ENCODE measurements at places on chromosomes 5 and 9.

GRCh38 chr9:16386007-16386826, 484.3 kb downstream of the BNC2 start:
- no peak for DNase-seq

DNA sequence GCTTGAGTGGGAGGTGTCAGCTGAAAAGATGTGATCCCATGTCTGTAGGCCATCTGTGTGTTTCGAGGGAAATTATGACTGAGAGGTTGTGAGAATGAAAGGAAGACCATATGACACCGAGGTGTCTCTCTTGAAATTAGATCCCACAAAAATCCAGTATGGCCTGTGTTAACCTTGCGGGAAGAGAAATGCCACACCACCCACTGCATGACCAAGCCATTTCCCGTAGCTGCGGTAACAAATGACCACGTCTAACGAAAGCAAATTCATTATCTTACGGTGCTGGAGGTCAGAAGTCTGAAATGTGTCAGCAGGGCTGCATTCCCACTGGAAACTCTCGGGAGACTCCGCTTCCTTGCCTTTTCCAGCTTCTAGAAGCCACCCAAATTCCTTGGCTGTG, 11.6 kb downstream of the C9orf57 start:
- DNase-seq: no peak

DNA sequence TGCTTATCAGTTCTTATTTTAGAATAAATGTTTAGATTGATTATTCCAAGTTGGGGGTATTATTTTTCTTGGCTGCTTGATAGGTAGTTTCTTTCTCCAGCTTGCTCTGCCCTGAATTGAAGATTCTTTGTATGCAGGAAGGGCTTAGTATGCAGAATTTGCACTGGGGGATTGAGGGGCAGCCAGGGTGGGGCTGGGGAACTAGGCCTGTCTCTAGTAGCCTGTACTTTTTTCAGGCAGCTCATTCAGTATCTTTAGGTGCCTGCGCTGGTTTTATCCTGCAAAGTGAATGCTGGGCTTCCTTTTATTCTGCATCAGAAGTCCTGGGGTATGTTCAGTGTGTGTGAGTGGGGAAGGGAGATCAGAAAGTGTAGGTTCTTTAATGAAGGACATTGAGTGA, 228.3 kb upstream of the ELL2 start:
- no peak for DNase-seq

DNA sequence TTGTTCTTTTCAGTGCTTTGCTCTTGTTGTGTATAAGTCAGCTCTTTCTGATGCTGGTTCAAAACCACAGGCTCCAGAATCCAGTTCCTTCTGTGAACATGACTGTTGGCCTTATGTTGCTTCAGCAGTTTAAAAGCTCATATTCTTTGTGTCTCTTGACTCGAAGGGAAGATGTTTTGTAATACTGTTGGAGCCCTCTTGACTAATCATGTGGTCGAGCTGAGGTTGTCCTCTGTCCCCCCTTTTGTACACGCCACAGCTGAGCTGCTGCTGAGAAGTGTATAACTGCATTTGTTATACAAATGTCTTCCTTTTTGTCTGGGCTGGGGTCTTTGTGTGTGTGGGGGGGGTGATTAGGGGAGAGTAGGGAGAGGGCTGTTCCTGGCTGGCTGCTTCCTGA, 35.8 kb downstream of the SLC36A1 start:
- no peak for DNase-seq

DNA sequence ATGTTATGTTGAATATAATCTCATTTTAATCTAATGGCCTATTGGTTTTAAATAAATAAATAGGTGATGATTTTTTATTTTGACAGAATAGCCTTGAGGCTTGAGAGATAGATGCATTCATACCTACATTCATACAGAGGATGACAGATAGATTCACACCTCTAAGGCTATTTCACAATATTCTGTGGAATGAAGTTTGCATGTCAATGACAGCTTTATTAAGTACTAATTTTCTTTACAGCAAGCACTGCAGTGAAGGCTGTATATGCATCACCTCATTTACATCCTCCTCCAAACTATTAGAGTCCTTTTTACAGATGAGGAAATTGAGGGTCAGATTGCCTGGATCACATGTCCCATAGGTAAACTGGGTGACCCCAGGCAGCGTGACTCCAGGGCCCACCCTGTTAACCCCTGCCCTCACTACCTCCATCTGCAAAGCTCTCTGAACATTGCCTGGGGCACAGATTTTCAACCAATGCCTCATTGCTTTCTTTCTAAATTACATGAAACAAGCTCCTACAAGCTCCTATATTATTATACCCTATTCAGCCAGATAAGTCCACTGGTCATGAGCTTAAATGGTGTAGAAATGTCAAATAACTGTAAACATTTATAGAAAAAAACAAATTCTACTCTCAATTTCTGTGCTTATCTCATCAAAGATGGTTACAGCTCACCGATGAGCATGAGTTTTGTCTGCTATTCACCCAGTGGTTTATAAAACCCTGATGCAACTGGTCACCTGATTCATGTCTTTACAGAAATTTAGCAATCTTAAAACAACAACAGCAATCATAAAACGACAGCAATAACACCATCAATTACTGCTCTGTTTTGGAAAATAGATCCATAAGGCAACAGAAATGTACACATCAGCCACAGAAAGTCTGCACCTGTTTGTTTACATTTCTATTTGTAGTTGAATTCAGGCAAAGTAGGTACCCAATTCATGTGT, 338.0 kb downstream of the NSG2 start:
- no peak for DNase-seq

DNA sequence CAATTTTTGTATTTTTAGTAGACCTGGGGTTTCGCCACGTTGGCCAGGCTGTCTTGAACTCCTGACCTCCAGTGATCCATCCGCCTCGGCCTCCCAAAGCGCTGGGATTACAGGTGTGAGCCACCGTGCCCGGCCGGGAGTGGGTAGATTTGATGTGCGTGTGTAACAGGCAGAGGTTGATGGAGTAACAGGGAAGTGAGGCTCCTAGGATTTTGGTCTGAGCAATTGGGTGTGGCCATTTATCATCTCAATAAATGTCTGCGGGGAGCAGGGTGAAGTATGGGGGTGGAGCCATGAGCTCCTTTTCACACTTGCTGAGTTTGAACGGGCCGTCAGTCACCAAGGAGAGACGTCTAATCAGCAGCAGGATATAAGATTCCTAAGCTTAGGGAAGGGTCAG, 1.2 kb upstream of the REXO4 start:
- no peak for DNase-seq

DNA sequence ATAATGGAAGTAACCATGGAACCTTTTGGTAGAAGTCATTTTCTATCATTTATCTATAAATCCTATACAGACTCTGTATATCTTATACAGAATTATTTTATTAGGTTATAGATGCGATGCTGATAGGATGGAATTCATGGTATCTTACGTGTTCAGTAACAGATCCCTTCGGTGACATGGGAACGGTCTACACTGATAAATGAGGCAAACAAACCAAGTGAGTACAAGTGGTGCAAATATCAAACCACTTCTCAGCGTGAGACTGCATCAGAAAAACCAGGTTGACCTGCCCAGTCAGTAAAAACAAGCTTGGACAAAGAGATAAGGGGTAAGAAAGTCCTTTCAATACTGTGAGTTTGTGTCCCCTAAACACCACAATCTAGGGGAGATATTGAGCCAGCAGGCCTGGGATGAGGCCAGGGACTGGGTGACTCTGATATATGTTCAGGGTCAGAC, 215.5 kb downstream of the GAPVD1 start:
- DNase-seq: no peak

GRCh38 chr5:16976625-16977008, 40.5 kb upstream of the MYO10 start:
- no peak for DNase-seq

DNA sequence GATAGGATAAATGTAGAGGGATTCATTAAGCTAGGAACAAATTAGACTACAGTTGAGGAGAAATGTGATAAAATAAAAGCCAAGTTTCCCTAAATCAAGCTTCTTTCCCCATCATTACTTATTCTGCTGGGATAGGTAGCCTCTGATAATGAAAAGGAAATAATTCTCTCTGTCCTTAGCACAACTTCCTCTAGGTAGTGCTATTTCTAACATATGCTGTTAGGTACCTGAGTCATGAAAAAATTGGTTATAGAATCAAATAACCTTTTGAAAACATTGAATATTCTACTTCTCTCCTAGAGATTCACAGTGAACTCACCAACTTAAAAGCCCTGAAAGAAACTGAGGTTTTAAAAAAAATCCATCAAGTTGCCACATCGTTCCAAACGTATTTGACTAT, 1793.1 kb downstream of the EFNA5 start:
- no peak for DNase-seq

DNA sequence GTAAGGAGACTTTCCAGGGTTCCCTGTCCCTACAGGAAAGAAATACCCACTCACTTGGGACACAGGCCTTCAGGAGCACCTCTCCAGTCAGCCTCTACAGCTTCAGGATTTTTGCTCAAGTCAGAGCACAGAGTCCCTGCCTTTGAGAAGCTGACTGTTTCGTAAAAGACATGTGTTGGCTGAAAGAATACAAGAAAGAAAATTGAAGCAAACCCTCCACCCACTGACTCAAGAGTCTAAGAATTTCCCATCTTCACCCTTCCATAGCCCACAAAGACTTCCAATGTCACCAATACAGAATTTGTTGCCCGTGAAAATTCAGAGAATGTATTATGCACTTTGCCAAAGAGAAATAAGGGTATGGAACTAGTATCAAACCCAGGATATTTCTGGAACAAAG, 53.0 kb upstream of the ZNF622 start:
- DNase-seq: no peak

DNA sequence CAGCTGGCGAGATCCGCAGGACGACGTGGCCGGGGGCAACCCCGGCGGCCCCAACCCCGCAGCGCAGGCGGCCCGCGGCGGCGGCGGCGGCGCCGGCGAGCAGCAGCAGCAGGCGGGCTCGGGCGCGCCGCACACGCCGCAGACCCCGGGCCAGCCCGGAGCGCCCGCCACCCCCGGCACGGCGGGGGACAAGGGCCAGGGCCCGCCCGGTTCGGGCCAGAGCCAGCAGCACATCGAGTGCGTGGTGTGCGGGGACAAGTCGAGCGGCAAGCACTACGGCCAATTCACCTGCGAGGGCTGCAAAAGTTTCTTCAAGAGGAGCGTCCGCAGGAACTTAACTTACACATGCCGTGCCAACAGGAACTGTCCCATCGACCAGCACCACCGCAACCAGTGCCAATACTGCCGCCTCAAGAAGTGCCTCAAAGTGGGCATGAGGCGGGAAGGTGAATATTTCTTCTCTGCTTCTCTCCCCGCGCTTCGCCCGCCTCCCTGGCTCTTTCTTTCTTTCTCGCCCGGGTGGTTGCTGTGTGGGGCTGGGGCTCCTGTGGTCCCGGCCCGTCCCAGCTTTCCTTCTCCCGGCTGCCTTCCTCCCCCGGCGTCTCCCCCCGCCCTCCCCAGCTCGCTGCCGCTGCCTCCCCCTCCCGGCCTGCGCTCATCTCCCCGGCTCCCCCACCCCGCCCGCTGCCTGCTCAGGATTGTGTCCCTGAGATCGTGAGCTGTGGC, 2.2 kb downstream of the NR2F1 start:
- no peak for DNase-seq

GRCh38 chr5:126780165-126780827, 3.4 kb downstream of the LMNB1 start:
- peak; percentile 16 for DNase-seq

- DNase-seq: no peak
Observed at GRCh38 chr5:157748760-157749461, 5.4 kb downstream of the LSM11 start.

- no peak for DNase-seq
Observed at GRCh38 chr9:73720601-73721000, 568.9 kb downstream of the ANXA1 start.

DNA sequence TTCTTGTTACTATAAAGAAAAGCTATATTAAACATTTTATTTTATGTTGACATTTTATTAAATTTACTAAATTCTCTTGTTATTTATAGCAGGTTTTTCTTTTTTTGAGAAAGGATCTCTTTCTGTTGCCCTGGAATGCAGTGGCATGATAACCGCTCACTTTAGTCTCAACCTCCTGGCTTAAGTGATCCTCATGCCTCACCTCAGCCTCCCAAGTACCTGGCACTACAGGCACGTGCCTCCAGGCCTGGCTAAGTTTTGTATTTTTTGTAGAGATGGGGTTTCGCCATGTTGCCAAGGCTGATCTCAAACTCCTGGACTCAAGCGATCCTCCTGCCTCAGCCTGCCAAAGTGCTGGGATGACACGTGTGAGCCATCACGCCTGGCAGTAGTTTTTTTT, 280.2 kb upstream of the C9orf72 start:
- DNase-seq: no peak

GRCh38 chr5:123785162-123786071, 273.4 kb downstream of the CSNK1G3 start:
- DNase-seq: no peak

- DNase-seq: no peak
Observed at GRCh38 chr5:180166176-180166575, 42.8 kb downstream of the RASGEF1C start.

- no peak for DNase-seq
Observed at GRCh38 chr5:90843443-90843842, 284.8 kb downstream of the ADGRV1 start.

DNA sequence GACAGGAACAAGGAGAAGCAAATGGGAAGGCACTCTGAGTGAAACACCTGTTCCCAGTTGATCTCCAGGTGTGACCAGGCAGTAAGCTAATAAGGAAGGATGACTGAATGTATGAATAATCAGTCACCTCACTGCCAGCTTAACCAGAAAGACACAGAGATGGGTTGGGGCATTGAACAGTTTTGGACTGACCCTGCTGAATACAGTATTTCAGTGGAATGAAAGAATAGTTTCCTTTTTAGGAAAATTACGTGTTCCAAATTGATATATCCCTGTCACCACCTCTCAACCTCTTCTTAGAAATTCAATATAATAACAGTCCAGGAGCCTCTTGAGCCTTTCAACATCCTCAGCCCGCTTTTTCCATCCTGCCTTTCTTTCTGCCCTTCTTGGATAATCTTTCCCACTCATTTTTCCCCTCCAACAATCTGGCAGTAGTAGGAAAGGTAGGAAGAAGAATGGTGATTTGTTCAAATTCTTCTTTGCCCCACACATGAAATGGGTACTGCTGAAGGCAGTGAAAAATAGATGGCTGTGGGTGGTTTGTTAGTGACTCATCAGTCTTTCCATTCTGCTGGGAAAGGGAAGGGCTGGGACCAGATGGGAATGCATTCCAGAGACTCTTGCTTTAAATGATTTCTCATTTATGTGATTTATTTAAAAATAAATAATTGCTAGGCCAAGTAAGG, 117.9 kb downstream of the ZSWIM6 start:
- DNase-seq: no peak

DNA sequence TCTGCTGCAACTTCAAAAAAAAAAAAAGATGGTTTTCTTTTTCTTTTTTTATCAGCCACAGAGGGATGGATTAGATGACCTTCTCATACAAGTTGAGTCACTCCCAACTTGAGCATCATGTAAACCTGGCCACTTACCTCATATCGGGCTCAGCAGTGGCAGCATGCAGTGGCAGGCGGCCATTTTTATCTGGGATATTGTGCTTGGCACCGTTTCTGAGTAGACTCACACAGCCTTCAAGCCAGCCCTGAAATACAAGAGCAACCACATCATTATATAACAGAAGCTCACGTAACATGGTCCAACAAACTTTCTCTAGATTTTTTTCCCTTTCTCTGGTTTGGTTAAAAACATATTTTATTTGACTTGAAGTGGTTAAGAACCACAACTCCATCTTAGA, 62.6 kb downstream of the ANKRD55 start:
- no peak for DNase-seq
